ENCODE measurements at places on chromosomes 6 and 20.
A peak's percentile ranks its signal among the peaks of the same experiment; 100 is the strongest.

GRCh38 chr6:117974914-117975627 lies 68.0 kb downstream of the SLC35F1 start:
- DNase-seq = no peak

GRCh38 chr6:114344246-114344970 lies 1.6 kb upstream of the HS3ST5 start:
- no peak for DNase-seq

DNA sequence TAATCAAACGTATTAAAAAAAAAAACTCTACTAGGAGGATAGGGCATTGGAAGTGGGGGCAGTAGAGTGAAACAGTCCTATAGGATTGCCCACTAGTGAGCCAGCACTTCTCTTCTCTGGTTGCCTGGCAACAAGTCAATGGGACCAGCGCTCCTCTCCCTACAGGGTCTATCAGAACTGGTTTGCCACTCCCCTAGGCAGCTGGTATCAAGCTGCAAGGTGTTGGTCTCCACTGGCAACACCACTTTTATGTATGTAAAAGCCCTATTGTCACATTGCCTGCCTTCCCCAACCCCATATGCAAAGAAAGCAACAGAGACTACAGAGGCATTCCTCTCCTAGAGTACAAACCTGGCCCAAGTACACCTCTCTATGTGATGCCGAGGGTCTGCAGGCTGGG lies 166.9 kb upstream of the MCHR2 start:
- no peak for DNase-seq

DNA sequence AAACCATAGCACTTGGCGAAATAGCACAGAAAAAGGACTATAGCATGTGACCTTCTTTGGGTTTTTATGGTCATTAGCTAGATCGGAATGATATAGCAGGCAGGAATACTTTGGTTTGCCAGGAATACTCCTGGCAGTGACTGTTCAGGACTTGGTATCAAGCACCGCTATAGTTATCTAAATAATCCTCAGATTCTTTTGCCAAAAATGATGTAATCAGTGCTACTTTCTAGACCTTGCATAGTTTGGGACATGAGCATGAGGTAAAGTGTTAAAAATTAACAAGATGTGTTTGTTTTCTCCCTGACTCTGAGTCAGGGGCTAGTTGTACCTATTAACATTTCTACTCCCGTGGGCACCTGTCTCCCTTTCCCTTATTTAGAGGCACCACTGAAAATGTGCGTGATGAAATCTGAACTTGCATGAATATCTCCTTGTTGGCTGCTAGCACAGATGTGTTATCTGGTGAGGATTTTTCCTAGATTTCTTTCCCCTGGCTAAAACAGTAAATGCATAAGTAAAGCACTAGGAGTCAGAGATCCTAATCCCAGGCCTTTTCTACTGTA lies 511.0 kb downstream of the CDKAL1 start:
- no peak for DNase-seq

DNA sequence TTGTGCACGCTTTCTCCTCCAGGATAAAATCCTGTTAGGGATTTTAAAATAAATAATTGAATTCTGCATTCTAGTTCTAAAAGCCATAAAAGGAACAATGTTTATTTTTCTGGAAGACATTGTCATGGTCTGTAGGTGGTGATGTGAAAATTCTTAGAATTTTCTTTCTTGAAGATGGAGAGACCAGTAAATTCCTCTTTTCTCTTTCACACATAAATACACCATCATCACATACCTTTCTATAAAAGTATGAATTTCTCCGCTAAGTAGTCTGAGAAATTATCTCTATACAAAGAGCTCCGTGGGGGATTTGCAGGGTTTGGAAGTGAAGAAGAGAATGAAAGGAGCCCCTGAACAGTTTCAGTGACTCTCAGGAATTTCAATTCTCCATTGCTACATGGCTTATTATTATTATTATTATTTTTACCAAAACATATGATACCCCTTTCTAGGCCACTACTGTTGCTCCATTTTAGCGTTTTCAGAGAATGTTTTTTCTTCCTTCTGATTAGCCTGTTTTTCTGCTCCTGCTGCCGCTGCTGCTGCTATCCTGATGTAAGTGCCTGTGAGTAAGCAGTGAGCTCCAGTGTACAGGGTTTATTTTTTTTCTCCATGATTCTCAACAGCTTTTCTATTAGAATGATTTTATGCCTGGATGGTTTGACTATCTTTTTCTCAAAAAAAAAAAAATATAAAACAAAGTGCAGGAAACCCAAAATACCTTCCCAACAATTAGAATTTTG lies 145.8 kb downstream of the SAMD5 start:
- DNase-seq = no peak

- peak; percentile 49 for DNase-seq
These were observed 11.9 kb downstream of the PCIF1 start for GRCh38 chr20:45946149-45946970.

DNA sequence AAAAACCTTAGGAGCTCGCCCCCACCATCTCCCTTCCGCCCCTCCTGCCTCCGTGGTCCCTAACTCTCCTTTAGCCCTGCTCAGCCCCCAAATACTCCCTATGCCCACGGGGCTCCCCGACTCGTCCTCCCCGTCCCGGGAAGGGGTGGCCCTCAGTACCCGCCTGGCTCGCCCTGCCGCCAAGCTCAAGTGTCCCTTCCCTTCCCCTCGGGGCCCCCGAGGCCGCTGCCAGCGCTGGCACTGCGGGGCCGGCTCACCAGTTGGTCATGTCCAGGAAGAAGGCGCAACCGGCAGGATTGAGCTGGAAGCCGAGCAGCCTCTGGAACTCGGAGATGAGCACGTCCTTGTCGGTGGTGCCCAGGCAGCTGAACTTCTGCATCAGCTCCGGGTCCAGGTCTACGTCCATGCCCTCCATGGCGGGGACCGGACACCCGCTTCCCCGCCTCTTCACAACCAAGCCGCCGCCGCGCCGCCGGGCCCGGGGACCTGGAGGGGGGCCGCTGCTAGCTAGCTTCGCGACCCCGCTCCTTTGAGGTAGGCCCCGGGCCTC lies 303 bp downstream of the ILRUN start:
- DNase-seq = no peak

- no peak for DNase-seq
These were observed 30.0 kb downstream of the RAET1L start for GRCh38 chr6:149995235-149995750.

DNA sequence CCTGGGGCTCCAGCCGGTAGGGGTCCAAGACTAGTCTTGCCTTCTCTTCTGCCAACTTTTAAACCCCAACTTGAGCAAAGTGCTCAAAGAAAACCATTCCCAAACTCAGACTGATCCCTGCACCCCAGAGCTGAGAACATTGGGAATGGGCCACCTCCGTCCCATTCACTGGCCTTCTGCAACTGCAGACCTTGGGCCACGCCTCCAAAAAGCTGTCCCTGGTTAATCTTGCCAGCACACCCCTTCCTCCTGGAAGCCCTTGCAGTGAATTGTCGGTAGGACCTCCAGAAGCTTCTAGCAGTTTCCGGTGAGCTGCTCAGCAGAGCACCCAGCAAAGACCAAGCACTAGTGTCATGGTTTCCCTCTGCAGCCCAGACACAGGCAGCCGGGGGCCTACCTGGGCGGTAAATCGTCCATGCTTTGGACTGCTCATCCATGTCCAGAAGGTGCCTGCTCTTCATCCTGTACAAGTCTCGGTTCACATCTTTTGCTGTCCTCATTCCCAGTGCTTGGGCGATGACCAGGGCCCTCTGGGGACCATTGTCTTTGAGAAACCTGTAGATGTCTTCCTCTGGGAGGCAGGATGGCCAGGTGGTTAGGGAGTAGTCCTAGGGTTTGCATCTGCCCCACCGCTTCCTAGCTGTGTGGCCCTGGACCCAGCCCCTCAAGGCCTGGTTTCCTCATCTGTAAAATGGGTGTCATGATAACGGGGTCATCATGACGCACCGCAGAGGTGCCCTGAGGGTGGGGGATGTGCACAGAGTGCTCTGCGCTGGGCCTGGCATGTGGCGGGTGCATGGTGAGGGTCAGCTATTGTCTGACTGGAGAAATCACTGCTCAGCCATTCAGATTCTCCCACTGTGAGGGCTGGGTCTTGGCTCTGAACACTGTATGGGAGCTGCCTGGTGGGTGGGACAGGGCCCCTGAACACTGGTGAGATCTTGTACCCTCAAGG lies 5.5 kb downstream of the ZBP1 start:
- DNase-seq = no peak

DNA sequence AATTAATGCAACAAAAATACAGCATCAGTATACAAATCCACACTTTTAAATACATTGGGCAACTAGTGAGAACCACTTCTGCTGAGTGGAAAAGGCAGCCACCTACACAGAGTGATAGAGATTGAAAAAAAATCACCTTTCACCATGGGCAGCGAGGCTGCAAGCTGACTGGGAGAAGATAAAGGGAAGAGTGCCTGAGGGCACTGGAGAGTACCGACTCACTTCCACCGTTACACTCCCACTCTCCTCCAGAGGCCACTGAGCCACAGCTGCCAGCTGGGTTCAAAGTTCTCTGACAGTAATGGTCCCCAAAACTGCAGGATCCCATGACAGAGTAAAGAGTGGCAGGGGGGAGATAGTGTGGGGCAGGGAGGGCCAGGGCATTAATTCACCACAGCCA lies 24.1 kb downstream of the PXT1 start:
- DNase-seq = no peak
